ENCODE measurements at places on chromosomes 7 and 10. TPM values are rescaled to one million over a fixed set of nuclear protein-coding genes. Genes with fewer than 3 reads are reported as not detected.

GRCh38 chr7:133303372-133303771 is 50.5 kb downstream of the EXOC4 start:
- no peak overlapping the region for H3K27ac ChIP-seq
- H3K4me1 ChIP-seq = no peaks in the 10 kb centered on the region
- no peak for DNase-seq
- no peaks in the 10 kb centered on the region for H3K36me3 ChIP-seq
- no peak overlapping the region for H3K4me3 ChIP-seq

- H3K4me1 ChIP-seq = no peaks in the 10 kb centered on the region
- no peak overlapping the region for H3K4me3 ChIP-seq
- no peak overlapping the region for H3K27ac ChIP-seq
- H3K27me3 ChIP-seq = no peaks in the 10 kb centered on the region
Measured at GRCh38 chr10:77965294-77965693, 38.7 kb upstream of the DLG5 start.

- H3K4me3 ChIP-seq = no peak overlapping the region
- no peaks in the 10 kb centered on the region for H3K4me1 ChIP-seq
- H3K27me3 ChIP-seq = no peaks in the 10 kb centered on the region
- H3K27ac ChIP-seq = no peak overlapping the region
- DNase-seq = no peak
Measured at GRCh38 chr7:97541188-97541587, 190.7 kb upstream of the TAC1 start.

DNA sequence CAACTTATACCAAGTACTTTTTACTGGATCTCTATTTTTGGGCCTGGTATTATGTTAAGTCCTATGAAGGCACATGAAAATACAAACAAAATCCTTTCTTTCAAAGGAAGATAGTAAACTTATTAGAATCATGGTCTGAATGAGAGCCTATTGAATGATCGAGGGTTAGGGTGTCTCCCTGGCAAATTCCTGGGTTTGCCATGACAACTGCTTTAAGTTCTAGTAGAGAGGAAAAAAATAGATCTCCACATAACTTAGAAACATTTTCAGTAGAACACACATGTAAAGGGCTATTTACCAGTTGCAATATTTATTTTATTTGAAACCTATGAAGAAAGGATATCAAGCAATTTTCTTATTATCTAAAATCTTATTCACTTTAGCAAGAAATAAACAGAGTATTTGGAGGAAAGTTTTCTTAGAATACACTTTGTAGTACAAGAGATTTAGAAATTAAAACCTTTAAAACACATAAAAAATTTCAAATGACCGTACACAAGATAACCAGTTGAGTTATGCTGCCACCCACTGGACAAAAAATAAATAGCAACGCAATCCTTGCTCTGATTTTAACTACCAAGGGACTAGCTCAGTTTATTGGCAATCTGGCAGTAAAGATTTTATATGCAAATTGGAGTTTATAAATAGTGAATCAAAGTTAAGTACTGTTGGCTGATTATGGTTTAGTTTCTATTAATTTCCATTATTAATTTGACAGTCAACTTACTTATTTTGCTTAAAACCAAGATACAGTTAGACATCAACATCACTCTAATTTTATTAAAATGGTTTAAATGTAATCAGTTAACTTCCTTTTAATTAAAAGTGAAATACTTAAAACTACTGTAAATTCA is 33.9 kb downstream of the CACUL1 start:
- H3K27ac ChIP-seq = no peak overlapping the region
- no peaks in the 10 kb centered on the region for H3K27me3 ChIP-seq
- H3K4me3 ChIP-seq = no peak overlapping the region
- peak; percentile 50 for DNase-seq
- H3K4me1 ChIP-seq = peaks cover 6% of the 10 kb centered on the region

DNA sequence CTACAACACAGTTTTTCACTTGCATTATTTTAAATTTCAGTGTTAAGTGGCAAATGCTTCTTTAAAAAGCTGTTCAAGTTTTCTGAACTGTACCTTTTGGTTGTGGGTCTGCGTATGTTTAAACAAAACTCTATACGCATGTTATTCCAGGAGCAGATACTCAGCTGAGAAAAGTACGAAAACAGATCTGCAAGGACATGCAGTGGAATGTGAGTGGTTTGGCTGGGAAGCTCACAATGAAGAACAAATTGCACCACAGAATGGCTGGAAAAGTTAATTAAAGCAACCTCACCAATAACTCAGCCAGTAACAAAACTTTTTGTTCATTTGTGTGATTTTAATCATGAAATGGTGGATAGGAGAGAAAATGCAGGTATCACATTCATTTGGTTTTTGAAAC is 17.6 kb downstream of the GLI3 start:
- no peak overlapping the region for H3K4me3 ChIP-seq
- no peak for DNase-seq
- no peaks in the 10 kb centered on the region for H3K4me1 ChIP-seq

DNA sequence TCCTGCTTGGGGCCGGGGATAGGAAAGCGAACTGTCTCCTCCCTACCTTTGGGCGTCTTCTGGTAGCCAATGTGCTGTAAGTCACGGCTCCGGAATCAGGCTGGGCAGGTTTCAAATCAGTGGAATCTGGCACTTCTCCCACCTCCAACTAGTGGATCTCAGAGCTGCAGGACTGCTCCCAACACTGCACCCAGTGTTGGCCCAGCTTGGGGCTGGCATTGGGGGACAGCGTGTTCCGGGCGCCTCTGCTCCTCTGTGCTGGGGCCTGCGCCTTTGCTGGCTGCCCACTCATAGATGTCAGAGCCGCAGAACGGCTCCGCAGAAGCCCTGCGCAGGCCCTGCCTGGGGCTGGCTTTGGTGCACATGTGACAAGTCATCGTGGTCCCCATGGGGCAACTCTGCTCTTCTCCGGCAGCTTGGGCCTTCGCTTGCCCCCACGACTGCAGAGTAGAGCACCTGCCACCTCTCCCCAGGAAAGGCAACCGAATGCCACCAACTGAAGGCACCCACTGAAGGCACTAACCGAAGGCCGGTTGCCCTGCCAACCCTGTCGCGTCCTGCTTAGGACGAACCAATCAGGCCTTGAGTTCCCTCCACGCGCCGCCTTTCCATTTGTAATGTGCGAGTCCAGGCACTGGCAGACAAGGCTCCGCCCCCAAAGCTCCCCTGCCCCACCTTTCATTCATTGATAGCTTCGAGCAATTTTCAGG is 85.5 kb upstream of the ABI1 start:
- DNase-seq = no peak
- no peaks in the 10 kb centered on the region for H3K27me3 ChIP-seq
- H3K4me3 ChIP-seq = no peak overlapping the region

- peak overlapping the region; percentile 48 for H3K4me3 ChIP-seq
- no peak for DNase-seq
- peaks cover 48% of the 10 kb centered on the region for H3K4me1 ChIP-seq
- no peaks in the 10 kb centered on the region for H3K36me3 ChIP-seq
Measured at GRCh38 chr10:21292763-21293517, 232.5 kb downstream of the SKIDA1 start.

DNA sequence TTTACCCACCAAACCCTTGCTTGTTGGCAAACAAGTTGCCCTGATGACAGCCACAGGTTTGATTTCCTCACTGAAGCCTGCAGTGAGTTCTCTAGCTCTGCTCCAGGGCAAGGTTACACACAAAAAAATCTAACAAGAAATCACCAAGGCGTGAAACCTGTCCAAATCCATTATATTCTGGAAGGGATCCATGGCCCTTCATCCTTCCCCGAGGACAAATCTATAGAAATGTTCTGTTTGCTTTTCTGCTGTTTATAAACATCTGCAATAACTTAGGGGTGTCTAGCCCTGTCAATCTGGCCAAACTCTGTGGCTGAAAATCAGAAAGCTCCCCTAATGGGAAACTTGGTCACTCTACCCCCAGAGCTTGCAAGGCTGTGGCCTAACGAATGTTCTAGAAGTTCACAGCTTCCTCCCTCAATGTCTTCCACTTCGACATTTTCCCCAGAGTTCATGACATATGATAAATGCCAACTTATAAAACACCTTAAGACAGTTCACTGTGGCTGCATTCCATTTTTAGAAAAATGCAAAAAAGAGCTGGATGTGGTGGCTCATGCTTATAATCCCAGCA is 164.5 kb downstream of the PRPF18 start:
- H3K36me3 ChIP-seq = no peaks in the 10 kb centered on the region
- H3K4me1 ChIP-seq = no peaks in the 10 kb centered on the region
- DNase-seq = no peak
- no peak overlapping the region for H3K27ac ChIP-seq

DNA sequence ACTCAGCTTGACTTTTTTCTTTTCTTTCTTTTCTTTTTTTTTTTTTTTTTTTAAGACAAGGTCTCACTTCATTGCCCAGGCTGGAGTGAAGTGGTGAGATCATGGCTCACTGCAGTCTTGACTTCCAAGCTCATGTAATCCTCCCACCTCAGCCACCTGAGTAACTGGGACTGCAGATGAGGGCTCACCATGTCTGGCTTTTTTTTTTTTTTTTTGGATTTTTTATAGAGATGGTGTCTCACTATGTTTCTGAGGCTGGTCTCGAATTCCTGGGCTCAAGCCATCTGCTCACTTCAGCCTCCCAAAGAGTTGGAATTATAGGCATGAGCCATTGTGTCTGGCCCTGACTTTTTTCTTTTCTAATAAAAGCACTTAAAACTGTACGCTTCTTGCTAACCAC is 358.2 kb upstream of the IGFBP3 start:
- H3K27me3 ChIP-seq = no peaks in the 10 kb centered on the region
- no peak for DNase-seq
- H3K36me3 ChIP-seq = no peaks in the 10 kb centered on the region
- no peaks in the 10 kb centered on the region for H3K4me1 ChIP-seq

GRCh38 chr10:102118867-102119266 is 1.3 kb downstream of the LDB1 start:
- H3K4me1 ChIP-seq = peaks cover 56% of the 10 kb centered on the region
- peaks cover 5% of the 10 kb centered on the region for H3K36me3 ChIP-seq
- peak overlapping the region; percentile 79 for H3K4me3 ChIP-seq

DNA sequence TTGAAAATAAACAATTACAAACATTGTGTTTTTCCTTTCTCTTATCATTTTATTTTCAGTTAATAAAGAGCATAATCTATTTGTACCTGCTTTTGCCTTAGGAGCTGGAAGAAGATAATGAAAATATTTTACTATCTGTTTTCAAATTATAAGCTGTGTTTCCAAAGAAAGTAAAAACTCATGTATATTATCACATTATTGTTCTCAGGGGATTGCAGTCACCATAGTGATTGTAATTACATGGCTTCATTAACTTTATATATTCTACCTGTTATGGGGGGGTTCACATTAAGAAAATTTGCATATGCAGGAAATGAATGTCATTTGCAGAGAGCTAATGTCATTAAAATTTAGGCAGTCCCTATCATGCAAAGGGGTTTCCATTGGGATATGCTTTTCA is 542.3 kb downstream of the NXPH1 start:
- no peaks in the 10 kb centered on the region for H3K4me1 ChIP-seq
- no peak for DNase-seq
- no peak overlapping the region for H3K27ac ChIP-seq
- no peaks in the 10 kb centered on the region for H3K36me3 ChIP-seq

GRCh38 chr10:129626796-129627435 is 159.9 kb downstream of the MGMT start:
- H3K4me3 ChIP-seq = no peak overlapping the region
- no peak overlapping the region for H3K27ac ChIP-seq
- H3K4me1 ChIP-seq = no peaks in the 10 kb centered on the region
- no peaks in the 10 kb centered on the region for H3K27me3 ChIP-seq
- no peak for DNase-seq

- H3K4me1 ChIP-seq = no peaks in the 10 kb centered on the region
- no peak overlapping the region for H3K27ac ChIP-seq
- H3K36me3 ChIP-seq = no peaks in the 10 kb centered on the region
- H3K4me3 ChIP-seq = no peak overlapping the region
Measured at GRCh38 chr10:127866276-127867013, 26.3 kb downstream of the CLRN3 start.

- H3K4me1 ChIP-seq = no peaks in the 10 kb centered on the region
- no peak overlapping the region for H3K27ac ChIP-seq
- H3K27me3 ChIP-seq = no peaks in the 10 kb centered on the region
- no peak for DNase-seq
Measured at GRCh38 chr7:43692582-43693373, 36.5 kb downstream of the COA1 start.

DNA sequence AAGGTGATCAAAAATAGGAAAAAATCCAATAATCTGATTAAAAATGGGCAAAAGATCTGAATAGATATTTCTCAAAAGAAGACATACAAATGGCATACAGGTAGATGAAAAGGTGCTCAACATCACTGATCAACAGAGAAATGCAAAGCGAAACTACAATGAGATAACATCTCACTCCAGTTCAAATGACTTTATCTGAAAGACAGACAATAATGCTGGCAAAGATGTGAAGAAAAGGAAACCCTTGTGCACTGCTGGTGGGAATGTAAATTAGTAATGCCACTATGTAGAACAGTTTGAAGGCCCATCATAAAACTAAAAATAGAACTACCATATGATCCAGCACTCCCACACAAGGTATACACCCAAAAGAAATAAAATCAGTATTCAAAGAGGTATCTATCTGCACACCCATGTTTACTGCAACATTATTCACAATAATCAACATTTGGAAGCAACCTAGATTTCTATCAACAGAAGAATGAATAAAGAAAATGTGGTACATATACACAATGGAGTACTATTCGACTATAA is 85.0 kb downstream of the LRRN3 start:
- no peak overlapping the region for H3K4me3 ChIP-seq
- no peaks in the 10 kb centered on the region for H3K27me3 ChIP-seq
- no peak overlapping the region for H3K27ac ChIP-seq
- no peaks in the 10 kb centered on the region for H3K36me3 ChIP-seq
- no peak for DNase-seq
- no peaks in the 10 kb centered on the region for H3K4me1 ChIP-seq

- H3K4me3 ChIP-seq = no peak overlapping the region
- H3K27me3 ChIP-seq = no peaks in the 10 kb centered on the region
- H3K4me1 ChIP-seq = no peaks in the 10 kb centered on the region
- no peak overlapping the region for H3K27ac ChIP-seq
- no peak for DNase-seq
- H3K36me3 ChIP-seq = no peaks in the 10 kb centered on the region
Measured at GRCh38 chr10:6383096-6383812, 180.5 kb downstream of the PFKFB3 start.

DNA sequence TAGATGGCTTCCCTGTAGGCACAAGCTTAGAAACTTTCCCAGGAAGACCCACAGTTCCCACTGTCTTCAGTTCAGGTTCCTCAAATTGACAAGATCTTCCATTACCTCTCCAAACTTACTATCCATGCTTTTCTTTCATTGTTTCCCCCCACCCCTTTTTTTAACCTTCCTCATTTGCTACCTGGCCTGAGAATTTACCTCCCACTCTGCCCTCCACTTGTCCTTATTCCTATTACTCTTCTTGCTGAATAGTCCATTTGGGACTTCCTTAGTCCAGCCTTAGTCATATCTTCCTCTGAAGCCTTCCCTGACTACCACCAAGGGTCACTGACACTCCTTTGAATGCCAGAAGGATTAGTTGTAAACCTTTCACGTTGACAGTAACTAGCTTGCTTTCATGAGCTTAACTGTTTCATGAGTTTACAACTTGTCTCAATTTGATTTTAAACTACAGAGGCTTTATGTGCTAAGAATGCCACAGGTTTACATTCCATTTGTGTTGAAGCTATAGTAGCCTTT is 1.2 kb upstream of the CALU start:
- H3K27me3 ChIP-seq = peaks cover under 1% of the 10 kb centered on the region
- H3K4me1 ChIP-seq = peaks cover 22% of the 10 kb centered on the region
- no peak overlapping the region for H3K4me3 ChIP-seq

The SPDYE3 gene
- total RNA-seq = not detected

The ACBD7 gene
- total RNA-seq = 1.8 TPM

The PLAC9 gene
- not detected for total RNA-seq

The EMX2 gene
- total RNA-seq = not detected

The TRIM24 gene
- 28.4 TPM for total RNA-seq

The SLC13A1 gene
- not detected for total RNA-seq

The COPS6 gene
- total RNA-seq = 182 TPM

The TUBB8 gene
- 0.08 TPM for total RNA-seq

The PRKCQ gene
- 0.23 TPM for total RNA-seq

The NODAL gene
- not detected for total RNA-seq

The NPFFR1 gene
- 0.05 TPM for total RNA-seq

The SLC39A12 gene
- not detected for total RNA-seq

The OR2A12 gene
- not detected for total RNA-seq
